ENCODE measurements at places on chromosomes 11 and 22.

DNA sequence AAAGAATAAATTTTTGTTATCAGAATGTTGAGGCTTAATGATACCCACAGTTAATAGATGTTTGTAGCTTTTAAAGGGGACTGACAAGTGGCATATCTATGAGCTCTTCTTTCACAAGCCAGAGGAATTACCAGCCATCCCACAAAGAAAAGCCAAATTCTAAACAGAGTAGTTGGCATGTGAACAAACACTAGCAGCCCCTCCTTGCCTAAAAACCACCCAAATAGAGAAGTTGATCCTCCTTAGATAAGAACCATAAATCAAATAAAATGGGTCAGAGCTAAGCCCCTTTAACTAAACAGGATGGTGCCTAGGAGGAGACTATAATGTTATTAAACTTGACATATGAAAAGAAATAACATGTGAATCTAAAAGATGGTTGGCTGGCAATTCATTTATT is 11.4 kb downstream of the LPXN start:
- no peak for DNase-seq

DNA sequence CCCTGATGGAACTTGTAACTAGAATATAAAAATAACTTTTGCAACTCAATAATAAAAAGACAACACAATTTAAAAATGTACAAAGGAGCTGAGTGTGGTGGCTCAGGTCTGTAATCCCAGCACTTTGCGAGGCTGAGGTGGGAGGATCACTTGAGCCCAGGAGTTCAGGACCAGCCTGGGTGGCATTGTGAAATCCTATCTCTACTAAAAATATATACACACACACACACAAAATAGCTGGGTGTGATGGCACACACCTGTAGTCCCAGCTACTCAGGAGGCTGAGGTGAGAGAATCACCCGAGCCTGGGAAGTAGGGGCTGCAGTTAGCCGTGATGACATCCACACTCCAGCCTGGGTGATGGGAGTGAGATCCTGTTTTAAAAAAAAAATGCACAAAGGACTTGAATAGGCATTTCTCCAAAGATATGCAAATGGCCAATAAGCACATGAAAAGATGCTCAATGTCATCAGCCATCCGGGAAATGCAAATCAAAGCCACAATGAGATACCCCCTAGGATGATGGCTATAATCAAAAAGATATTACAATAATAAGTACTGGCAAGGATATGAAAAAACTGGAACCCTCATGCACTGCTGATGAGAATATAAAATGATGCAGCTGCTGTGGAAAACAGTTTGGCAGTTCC is 59.8 kb upstream of the SEPTIN5 start:
- DNase-seq, result no peak

GRCh38 chr22:30340911-30341685 is 14.4 kb upstream of the TBC1D10A start:
- DNase-seq, result no peak

DNA sequence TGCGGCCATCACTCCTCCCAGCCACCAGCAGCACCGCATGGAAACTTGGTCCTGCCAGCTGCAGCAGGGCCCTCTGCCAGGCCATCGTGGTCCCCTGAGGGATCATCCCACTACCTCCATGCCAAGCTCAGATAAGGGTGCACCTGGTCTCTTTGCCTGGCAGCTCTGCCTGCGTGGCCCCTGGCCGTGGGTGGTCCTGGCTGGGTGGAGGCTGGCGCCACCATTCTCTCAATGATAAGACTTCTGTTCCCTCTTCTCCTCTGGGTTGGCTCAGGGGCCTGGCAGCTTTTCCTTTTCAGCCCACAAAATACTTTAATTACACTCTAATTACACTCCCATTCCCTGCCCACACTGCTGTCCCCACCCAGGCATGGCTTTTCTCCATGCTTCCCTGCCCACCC is 26.8 kb upstream of the TSKU start:
- DNase-seq, result no peak

GRCh38 chr11:34150494-34151151 is 45.2 kb downstream of the NAT10 start:
- no peak for DNase-seq

DNA sequence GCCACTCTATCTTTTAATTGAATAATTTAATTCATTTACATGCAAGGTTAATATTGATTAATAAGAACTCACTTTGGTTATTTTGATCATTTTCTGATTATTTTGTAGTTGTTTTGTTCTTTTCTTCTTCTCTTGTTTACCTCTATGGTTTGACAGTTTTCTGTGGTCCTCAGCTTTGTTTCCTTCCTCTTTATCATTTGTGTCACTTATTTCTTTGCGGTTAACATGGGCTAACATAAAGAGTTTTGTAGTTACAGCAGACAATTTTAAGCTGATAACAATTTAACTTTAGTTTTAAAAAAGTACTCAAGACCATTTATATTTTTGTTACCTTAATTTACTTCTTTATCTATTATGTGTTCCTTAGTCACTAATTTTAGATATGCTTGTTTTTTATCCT is 1032.8 kb upstream of the RAG2 start:
- DNase-seq, result no peak

- no peak for DNase-seq
Observed at GRCh38 chr11:130439160-130439519, 9.3 kb upstream of the ADAMTS15 start.

DNA sequence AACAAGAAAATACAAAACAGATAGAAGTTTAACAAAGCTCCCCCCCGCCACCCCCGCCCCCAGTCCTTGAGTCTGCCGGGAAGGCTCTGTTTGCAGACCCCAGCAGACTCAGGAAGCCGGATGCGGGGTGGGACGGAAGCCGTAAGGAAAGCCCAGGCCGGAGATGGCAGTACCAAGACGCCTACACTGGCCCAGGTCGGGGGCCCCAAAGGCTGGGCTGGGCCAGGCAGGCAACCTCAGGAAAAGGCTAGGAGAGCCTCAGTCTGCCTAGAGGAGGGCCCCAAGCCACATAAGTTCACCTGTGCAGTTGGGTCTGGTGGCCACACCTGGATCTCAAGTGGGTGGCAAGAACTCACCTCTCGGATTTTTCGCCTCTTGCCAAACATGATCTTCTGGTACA is 4.0 kb upstream of the GAL3ST1 start:
- DNase-seq, result no peak

DNA sequence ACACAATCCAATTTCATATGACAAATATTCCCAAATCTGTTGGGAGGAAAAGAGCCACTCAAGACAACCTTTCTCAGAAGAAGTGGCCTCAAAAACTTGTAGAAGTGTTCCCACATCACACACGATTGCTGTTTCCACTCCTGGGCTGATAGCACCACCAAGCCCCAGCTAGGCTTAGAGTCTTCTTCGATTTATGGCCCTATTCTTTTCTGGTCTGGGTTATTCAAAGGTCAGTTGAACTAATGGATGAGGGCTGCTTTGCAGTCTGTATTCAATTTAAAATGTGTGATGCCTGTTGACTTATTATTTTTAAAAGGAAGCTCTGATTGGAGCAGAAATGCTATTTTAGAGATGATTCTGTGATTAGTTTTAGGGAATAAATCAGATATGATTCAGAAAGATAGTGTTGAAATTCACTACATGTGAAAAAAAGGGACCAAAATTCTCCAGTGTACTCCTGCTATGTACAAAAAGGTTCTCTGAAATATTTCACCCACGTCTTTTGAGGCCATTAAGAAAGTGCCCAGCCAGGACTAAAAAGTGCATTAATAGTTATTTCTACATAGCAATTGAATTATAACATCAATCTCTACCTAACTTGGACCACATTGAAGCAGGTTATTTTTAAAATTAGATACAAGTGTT is 57.3 kb upstream of the SPON1 start:
- no peak for DNase-seq

DNA sequence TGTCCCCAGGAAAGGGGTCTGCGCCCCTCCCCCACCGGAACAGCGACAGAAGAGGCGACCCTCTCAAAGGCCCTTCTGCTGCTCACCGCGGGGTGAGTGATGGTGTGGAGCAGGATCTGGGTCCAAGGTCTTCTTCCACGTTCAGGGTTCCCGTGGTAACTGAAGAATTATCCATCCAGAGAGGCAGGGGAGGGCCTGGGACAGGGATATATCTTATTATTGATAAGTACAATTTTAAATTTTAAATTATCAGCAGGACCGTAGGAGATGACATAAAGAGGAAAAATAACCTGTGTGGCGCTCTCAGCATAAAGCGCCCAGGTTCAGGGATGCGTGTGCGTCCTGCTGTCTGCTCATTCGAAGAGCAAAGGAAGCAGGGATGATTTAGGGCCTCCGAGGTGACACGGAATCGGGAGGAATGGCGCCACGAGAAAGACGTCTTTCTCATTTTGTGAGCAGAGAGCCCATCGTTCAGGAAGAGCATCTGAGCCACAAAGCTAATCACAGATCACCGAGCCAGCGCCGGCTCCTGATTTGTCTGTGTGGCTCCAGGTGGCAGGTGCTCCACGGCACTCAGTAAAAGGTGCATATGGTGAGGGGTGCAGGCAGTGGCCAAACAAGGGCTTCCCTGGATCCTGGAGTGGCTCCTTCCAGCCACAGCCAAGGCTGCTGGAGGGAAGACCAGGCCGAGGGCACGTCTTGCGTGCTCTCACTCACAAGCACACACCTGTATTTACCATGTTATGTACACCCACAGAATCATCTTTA is 19.3 kb downstream of the KRTAP5-5 start:
- no peak for DNase-seq

- no peak for DNase-seq
Observed at GRCh38 chr11:69852056-69852455, 32.8 kb upstream of the FGF3 start.

DNA sequence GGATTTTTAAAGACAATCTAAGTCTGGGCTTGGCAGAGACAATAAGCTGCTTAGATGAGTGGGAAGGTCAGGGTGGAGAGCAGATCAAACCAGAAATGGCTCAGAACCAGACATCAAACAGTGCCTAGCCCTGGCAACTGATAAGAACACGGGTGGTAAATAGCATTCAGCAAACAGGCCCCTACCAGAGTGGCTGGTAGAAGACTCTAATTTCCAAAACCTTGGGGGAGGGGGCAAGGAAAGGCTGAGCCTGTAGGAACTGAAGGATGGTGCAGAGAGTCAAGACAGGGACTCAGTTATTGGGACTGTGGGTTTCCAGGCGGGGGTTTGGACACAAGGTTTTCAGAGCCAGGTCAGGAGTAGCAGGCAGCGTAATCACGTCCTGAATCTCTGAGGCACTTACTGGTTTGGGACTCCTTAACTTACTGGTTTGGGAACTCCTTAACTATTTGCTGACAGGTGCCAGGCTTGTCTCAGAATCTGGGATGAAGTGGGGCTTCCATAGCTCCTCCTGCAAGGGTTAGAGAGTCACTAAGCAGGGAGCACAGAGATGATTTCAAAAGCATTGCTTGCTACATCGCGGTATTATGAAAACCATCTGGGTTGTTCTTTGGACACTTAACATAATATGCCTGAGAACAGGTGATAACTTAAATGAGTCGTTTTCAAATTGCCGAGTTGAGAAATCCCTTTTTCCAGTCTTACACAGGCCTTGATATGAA is 5.7 kb upstream of the ABTB2 start:
- DNase-seq, result no peak

DNA sequence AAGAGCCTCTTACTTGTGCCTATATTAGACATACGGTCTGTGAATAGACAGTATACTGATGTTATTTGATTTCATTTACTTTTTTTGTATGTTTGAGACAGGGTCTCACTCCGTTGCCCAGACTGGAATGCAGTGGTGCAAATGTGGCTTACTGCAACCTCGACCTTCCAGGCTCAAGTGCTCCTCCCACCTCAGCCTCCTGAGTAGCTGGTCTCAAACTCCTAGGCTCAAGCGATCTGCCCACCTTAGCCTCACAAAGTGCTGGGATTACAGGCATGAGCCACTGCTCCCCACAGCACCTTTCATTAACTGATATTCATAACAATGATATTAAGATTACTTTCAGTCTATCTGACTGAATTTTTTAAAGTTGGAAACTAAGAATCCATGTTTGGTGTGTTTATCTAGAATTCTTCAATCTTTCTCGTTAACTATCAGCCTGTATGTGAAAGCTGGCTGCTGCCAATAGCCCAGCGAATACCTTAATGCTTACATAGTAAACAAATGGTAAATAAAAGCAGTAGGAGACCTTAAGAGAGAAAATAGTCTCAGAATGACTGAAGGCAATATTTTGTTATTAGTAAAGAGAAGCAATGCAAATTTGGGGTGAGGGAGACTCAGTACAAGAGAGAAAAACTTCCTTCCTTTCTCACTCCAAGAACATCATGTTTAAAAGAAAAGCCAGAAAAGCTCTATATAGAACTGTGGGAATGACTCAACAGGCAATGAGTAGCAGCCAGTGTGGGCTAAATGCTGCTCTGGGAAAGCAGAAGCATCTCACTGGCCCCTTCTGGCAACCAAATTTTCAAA is 101.9 kb downstream of the MRTFA start:
- no peak for DNase-seq

DNA sequence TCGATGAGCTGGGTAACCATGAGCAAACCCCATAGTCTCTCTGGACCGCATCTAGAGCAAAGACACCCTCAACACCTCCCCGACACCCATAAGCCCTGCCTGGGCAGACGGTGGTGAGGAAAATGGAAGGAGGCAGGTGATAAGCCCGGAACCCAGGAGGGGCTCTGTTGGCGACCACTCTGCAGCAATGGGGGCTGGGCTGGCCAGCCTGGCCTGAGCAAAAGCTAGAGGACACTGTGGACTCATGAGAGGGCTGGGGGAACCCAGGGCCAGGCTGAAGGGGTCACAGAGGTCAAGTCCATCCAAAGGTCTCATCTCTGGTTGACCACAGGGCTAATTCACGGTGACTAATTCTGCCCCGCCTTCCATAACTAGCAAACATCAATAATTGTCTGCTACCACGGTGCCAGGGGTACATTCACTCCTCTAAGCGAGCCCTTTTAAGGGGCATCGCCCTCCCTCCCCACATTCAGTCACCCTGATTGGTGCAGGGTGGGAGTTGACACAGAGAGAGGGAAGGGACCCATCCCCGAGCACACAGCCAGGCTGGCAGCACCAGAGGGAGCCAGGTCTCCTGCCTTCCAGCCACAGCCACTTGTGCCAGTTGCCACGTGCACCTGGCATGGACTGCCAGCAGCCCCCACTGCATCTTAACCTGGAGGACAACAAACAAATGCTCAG is 4.0 kb downstream of the PYGM start:
- no peak for DNase-seq

- no peak for DNase-seq
Observed at GRCh38 chr11:124865902-124866851, 945 bp downstream of the ROBO3 start.

- DNase-seq, result no peak
Observed at GRCh38 chr11:77082838-77083565, 16.2 kb downstream of the CAPN5 start.

DNA sequence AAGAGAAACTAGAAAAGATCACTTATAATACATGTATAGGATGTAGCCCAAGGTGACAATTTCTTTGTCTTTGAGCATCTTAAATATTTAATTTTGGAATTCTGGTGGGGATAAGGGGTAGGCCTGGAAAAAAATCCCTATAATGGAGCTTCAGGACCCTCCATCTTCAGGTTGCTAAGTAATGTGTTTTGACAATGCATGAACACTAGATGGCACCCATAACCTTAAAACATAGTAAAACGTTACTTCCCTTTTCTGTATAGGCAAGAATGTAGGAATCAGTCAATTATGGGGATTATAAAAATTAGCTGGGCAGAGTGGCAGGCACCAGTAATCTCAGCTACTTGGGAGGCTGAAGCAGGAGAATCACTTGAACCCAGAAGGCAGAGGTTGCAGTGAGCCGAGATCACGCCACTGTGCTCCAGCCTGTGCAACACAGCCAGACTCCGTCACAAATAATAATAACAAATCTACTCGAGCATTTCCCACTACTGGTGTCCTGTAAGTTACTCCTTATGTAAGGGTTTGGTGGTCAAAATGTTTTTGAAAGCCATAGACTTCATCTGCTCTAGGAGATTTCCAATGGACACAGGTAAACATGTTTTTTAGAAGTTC is 541.9 kb upstream of the CCDC90B start:
- DNase-seq, result no peak

- DNase-seq, result peak; percentile 13
Observed at GRCh38 chr11:93080146-93080759, 110.8 kb downstream of the MTNR1B start.
